ENCODE measurements at places on chromosomes 7 and 10.
A peak's percentile ranks its signal among the peaks of the same experiment; 100 is the strongest.

- no peak for DNase-seq
These were observed 66.0 kb upstream of the FGL2 start for GRCh38 chr7:77265666-77266065.

- no peak for DNase-seq
These were observed 9.8 kb downstream of the AGBL3 start for GRCh38 chr7:134996097-134996550.

GRCh38 chr7:154916381-154916780 is 86.5 kb downstream of the PAXIP1 start:
- DNase-seq: no peak

GRCh38 chr7:13894377-13894776 is 95.1 kb downstream of the ETV1 start:
- no peak for DNase-seq

- DNase-seq: no peak
These were observed 95.0 kb downstream of the LRRC18 start for GRCh38 chr10:48844616-48845015.

DNA sequence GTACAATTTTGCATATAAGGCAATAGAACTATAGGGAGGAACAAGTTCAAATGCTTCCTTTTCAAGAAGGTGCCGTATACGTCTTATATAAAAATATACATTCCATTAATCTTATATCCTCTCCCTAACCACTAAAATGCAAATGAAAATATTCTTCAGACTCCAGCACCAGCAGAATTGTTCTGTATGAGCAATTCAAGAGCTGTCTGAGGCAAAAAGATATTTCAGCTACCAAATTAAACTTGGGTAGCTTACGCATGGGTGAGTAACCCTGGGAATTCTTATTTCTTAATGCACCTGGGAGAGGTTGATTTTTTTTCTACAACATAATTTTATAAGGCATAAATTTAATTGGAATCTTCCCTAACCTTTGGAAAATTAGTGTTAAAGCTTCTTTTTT is 42.2 kb upstream of the GSDME start:
- DNase-seq: no peak

DNA sequence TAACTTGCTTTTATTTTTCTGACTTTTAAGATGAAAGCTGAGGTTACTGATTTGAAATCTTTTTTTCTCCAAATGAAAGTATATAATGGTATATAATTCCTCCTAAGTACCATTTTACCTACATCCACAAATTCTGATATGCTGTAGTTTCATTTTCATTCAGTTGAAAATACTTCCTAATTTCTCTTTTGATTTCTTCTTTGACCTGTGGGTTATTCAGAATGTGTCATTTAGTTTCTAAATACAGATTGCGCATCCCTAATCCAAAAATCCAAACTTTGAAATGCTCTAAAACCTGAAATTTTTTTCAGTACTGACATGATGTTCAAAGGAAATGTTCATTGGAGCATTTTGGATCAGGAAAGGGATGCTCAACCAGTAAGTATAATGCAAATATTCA is 168.7 kb downstream of the CELF2 start:
- no peak for DNase-seq

DNA sequence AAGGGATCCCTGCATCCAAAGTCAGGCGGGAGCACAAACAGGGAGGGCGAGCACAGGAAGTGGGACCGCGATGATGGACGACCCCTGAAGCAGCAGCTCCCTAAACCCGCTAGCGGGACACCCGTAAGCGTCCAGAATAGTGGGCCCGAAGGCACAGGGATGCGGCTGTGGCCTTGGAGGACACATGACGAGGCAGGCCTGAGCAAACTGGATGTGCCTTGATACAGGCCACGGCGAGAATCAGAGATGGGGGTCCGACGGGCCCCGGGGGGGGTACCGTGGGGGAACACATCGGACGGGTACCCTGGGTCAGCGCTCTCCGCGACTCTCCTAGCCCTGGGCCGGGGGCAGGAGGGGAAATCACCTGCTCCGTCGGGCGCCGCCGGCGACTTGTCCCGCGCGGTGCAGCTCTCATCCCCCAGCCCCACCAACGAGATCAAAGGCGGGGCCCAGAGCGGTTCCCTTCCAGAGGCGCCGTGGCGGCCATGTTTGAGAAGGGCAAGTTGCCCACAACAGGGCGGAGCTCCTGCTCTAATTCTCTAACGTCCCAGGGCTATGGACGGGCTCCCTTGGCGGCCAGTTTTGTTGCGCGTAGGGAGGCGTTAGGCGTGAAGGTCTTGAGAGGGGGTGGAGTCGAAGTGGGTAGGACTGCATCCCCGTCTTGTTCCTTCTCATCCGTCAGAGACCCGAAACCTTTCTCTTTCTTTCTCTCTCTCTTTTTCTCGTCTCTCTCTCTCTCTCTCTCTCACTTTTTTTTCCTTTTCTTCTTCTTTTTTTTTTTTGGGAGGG is at the start of gene CUEDC2:
Gene CUEDC2 (minus strand): TSS at position 413 of the 789 bp plus-strand sequence. CDS start 7,386 bp downstream, outside the sequence.
- peak; percentile 98 for DNase-seq

DNA sequence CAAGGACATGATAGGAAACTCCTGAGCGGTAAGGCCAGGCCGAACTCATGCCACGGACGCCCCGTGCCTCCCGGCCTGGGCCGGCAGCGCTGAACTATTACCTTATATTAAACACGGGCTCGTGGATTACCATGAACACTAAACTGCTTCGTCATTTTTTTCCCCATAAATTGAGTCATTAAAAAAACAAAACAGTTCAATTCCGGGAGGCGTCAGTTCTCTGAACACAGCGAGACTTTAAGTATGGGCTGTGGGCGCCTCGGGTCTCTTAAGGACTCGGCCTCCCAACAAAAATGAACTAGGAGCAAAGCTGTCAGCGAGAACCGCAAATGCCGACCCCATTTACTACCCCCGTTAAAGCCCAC is 519 bp downstream of the PITRM1 start:
- DNase-seq: peak; percentile 75

DNA sequence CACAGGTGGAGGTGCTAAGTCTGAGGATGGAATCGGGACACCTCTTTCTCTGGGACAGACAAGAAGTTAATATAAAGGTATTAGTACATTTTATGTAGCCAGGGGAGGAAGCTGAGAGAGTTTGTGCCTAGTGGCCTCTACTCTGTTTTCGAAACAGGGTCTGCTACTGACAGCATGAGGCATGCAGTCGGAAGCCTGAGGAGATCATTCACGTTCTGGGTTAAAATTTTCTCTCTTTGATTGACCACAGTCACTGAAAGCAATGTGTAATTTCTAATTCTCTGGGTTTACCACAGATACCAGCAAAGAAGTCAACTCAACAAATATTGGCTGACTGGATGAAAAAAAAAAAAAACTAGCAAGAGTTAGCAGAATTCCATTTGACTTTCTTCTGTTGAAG is 53.3 kb upstream of the KCTD7 start:
- no peak for DNase-seq

DNA sequence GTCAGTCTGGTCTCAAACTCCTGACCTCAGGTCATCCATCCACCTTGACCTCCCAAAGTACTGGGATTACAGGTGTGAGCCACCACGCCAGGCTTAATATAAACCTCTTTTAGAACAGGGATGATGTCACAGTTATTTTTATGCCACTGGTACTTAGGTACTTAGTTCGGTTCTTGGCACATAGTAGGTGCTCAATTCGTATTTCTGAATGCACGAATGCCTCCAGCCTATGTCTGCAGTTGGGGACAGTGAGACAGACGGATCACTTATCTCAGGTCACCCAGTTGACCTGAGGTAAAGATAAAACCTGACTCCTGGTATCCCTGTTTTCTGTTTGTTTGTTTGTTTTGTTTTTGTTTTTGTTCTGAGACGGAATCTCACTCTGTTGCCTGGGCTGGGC is 6.1 kb upstream of the NAT16 start:
- DNase-seq: no peak

DNA sequence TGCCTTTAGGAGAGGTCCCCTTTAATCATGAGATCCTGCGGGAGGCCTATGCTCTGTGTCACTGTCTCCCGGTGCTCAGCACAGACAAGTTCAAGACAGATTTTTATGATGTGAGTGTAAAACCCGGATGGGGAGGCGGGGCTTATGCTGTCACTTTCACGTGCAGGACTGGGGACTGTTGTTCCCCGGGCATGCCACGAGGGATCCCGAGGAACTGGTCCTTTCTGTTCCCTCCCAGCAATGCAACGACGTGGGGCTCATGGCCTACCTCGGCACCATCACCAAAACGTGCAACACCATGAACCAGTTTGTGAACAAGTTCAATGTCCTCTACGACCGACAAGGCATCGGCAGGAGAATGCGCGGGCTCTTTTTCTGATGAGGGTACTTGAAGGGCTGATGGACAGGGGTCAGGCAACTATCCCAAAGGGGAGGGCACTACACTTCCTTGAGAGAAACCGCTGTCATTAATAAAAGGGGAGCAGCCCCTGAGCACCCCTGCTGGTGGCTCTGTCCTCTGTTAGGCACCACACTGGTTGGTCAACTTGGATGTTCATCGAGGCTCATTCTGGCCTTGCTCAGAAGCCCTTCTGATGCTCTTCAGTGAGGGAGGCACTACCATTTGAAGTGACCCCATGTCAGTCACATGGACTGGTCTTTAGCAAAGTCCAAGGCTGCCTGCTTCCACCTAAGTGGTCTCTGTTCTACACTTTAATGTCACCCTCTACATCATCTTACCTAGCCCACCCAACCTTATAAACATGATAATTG is 2.8 kb downstream of the COPS6 start:
- no peak for DNase-seq

- DNase-seq: no peak
These were observed 121.5 kb upstream of the FAM3C start for GRCh38 chr7:121517591-121517990.

All from CD4-positive, alpha-beta T cell treated with Interleukin-2 at 100 ng/mL for 4 hours (primary cell).